Naive thymus-derived CD8-positive, alpha-beta T cell (primary cell): ENCODE measurements at places on chromosomes 5 and 9. TPM values are rescaled to one million over a fixed set of nuclear protein-coding genes. Genes with fewer than 3 reads are reported as not detected.
A peak's percentile ranks its signal among the peaks of the same experiment; 100 is the strongest.

DNA sequence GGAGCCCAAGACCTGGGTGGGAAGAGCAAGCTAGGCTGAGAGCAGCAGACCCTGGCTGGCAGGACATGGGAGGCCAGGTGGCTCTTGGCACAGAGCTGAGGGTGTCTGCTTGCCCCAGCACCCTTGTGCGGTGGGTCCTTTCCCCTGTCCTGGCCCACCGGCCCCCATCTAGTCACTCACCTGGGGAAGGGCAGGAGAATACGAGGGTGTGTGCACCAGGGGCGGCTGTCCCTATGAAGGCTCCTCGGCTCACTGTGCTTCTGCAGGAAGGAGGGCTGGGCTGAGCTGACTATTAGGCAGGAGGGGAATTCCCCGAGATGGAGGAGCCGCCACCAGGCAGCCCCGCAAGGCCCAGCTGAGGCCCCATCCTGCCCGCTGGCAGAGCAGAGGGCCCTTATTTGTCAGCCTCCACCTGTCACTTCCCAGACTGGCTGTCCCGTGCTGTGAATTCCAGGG is 6.1 kb upstream of the TNIP1 start:
- peak; percentile 36 for DNase-seq

- DNase-seq = no peak
Observed at GRCh38 chr5:126443374-126443851, 20.2 kb downstream of the GRAMD2B start.

- peak; percentile 93 for DNase-seq
Observed at GRCh38 chr5:172113036-172113435, 75.0 kb downstream of the STK10 start.

Gene CDO1
- not detected for total RNA-seq

- DNase-seq = no peak
Observed at GRCh38 chr9:112120030-112120341, 55.1 kb downstream of the SUSD1 start.

DNA sequence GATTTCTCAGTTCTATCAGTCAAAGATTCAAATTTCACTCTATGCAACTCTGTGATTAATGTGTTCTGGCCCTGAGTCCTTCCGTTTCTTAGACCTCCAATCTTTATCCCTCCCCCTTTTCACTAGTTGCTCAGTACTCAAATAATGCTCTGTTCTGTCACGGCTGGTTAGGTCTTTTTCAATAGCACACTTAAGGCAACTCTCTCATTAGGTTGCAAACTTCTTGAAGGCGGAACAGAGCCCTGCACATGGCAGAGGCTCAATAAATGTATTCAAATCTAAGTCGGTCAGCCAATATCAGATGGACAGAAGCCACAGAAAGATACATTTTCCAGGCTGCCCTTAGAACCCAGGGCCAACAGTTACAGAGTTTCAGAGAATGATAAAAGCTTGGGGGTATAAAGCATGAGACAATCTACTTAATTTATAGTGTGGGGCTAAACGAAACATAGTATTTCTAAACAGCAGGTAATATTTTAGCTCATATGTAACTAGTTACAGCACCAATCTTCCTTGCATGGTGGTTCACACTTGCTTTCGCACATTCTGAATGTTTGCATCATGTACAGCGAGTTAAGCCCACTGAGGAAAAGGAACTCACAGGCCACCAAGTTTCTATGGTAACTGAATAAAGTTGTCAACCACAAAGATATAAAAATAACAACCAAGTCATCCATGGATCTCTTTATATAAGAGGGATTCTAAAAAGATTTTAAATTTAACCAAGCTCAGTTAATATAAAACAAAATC is 67.1 kb upstream of the GOLPH3 start:
- no peak for DNase-seq

DNA sequence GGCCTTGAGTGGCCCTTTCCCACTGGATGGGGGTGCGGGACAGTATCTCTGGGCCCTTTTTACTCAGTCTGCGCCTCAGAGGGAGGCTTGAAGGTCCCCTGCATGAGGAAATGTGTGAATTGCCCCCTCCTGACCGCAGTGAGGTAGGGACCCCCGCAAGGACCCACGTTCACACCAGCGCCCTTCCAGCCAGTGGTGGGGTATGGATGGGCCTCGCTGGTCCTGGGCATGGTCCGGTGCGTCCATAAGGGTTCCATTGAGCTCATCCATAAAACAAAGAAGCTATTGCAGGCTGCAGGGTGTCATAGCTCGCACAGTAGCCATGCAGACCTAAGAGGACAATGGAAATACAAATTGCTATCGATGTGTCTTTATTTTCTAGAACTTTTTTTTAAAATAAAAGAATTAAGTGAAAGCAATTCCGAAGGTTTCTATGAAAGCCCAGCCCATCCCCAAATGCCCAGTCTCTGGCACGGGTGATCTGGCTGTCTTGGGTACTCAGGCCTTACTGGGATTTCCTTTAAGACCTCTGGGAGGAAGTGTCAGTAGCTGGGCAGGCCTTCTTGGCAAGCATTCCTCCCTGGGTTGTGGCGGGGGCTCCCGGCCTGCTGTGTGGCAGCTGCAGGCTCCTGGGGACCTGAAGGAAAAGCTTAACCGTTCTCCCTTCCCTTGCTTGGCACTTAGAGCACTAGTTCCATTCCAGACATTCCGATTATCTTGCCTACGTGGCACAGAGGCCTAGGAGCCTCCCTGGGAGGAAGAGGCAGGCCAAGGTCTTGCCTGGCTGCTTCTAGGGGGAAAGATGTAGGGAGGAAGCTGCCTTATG is 1.5 kb upstream of the SEMA5A start:
- no peak for DNase-seq

Gene FBP1
- 5.2 TPM for total RNA-seq

GRCh38 chr9:2622461-2623287 is 1.1 kb downstream of the VLDLR start:
- no peak for DNase-seq

Gene CCNI2
- total RNA-seq = 10.0 TPM

DNA sequence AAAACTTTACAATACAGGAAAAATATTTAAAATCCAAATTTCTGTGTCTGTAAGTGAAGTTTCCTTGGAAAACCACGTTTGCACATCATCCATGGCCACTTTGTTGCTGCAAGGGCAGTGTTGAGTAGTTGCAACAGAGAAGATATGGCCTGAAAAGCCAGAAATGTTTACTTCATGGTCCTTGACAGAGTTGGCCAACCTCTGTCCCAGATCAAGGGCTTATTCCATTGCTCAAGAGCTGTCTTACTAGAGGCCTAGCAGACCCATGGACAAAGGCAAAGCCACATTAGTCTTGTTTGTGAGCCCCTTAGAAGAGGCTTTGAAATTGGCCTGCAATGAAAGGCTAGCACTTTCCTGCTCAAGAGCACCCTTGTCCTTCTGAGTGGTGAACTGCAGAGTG is 119.4 kb downstream of the GAS1 start:
- DNase-seq = no peak

- DNase-seq = no peak
Observed at GRCh38 chr9:79193001-79193400, 378.8 kb upstream of the TLE4 start.

DNA sequence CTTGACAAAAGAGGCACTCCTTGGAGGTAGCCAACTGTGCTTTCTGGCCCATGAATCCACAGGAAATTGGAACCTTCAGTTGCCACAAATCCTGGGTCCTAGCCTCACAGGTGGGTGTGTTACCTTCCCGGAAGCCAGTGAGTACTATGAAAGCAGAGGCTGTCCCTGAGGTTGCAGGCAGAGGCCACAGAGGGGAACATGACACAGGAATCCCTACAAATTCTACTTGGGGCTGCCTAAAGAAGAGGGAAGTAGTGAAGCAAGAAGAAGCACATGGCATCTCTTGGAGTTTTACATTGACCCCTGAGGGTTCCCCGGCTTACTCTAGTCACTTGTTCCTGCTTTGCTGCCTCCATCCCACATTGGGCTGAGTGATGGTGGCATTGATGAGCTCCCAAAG is 2.6 kb downstream of the SLC22A5 start:
- DNase-seq = no peak

GRCh38 chr9:131020388-131020787 is 11.4 kb downstream of the LAMC3 start:
- no peak for DNase-seq

Gene SEMA4D
- 573 TPM for total RNA-seq

Gene SPATA9
- not detected for total RNA-seq

Gene LIX1
- total RNA-seq = not detected

DNA sequence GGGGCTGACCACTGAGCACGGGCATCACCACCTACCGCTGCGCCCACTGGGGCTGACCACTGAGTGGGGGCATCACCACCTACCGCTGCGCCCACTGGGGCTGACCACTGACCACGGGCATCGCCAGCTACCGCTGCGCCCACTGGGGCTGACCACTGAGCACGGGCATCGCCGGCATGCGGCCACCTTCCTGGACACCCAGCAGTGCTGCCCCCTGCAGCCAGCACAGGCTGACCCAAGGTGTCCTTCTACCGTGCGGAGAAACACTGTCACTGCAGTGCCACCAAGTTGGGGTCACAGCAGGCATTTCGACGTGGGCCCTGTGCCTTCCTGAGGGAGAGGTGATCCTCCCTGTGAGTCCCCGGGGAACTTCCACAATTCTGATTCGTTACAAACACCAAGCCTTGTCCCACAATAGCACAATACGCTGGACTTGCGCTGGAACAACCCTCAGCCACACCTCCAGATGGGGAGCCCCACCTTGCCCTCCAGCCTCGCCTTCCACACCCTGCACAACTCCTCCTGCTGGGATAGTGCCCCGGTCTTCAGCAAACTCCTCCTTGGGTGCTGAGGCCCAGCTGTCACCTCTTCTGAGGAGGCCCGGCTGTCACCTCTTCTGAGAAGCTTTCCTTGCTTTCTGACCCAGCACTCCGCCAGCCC is 90.3 kb upstream of the SARDH start:
- DNase-seq = no peak

GRCh38 chr9:99235926-99236634 is 14.0 kb downstream of the SEC61B start:
- DNase-seq = no peak

GRCh38 chr5:161190778-161191177 is 338.8 kb upstream of the ATP10B start:
- DNase-seq = no peak
